ENCODE measurements at places on chromosomes 4 and X.

DNA sequence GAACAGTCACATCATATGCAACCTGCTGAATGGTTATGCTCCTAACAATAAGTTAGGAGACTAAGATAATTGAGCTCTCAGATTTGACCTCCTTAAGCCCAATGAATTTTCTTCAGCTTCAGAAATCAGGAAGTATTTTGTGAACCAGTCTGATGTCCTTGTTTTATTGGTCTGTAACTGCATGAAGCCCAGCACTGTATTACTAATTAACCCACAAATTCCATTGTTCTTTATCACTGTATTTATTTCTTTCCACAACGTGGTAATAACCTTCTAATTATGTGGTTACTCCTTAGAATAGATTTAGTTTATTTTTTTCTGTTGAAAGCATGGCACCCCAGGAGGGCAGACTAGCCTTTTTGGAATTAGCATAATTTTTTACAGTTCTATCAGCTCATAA, 3.9 kb upstream of the MFAP3L start:
- no peak for DNase-seq

DNA sequence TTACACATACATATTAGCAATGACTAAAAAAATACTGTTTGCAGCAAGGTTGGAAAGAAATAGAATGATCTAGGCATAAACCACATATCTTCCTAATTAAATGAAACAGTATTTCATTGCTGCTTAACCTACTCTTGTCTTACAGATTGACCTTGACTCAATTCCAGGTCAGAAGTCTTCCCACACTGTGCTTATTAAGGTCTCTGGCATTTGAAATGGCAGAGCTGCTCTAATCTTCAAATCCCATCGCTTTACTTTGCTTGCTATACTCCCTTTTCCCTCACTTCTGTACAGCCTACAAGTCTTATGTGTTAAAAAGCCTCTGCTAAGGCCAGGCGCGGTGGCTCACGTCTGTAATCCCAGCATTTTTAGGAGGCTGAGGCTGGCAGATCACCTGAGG, 424.5 kb downstream of the RPA4 start:
- DNase-seq, result peak; percentile 17

DNA sequence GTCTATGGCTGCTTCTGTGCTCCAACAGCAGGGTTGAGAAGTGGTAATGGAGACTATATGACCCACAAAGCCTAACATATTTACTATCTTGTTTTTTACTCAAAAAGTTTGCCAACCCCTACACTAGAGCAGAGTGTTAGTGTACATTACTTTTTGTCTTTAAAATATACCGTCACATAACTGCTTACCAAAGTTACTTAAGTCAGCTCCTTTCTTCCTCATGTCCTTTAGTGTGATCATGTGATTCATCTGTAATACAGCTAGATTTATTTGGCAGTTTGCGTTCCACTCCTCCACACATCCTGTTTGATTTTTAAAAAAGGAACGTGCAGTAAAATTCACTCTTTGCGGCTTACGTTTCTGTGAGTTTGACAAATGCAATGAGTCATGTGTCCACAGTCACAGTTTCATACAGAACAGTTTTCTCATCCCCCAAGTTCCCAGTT, 162.4 kb upstream of the GPRIN3 start:
- DNase-seq, result no peak

DNA sequence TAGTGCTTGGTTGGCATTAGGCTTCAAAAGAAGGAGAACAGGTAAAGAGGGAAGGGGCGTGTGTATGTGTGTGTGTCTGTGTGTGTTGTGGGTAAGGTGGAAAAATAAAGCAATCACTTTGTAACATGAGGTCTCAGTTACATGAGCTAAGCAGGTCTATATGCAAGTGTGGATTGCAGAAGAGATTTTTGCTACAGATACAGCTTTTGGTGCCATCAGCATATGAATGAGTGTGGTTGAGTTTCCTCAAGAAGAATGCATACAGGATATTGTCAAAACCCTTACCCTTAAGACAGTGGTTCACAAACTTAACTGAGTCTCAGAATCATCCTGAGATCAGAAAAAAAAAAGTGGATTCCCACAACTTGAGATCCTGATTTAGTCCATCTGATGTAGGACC, 220.5 kb upstream of the HTR2C start:
- DNase-seq, result no peak

GRCh38 chr4:55356991-55357461, 11.0 kb downstream of the SRD5A3 start:
- no peak for DNase-seq

- no peak for DNase-seq
Measured at GRCh38 chr4:56296526-56296925, 90.8 kb downstream of the AASDH start.

- DNase-seq, result no peak
Measured at GRCh38 chr4:80017125-80017854, 55.7 kb downstream of the ANTXR2 start.

- no peak for DNase-seq
Measured at GRCh38 chr4:24582235-24582832, 2.0 kb downstream of the DHX15 start.

- no peak for DNase-seq
Measured at GRCh38 chrX:135572436-135572835, 52.0 kb downstream of the INTS6L start.

DNA sequence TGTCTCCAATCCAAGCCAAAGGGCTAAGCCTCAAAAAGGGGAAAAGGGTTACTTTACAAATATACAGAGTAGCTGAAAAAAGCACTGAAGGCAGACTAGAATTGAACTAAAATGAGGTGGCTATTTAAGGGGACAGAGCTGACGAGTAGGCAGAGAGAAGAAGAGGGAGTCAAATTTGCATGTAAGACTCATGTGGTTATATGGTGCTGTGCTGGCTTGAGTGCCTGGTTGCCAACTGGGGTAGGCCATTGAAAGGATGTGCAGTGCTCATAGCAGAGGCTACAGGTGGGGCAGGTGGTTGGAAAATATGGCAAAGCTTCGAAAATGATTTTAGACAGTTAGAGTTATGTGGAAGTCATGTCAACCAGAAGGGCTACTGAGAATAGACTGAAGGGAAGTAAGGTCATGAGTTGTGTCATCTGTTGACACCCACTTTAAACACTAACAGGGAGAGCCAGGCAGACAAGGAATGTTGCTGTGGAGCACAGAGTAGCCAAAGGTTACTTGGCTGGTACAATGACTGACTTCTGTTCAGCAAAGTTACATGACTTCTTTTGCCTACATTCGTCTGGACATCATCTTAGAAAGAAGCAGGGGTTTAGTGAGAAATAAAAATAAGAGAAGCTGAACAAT, 1210.4 kb downstream of the ADGRL3 start:
- DNase-seq, result no peak

- peak; percentile 29 for DNase-seq
Measured at GRCh38 chrX:20414762-20415445, 148.2 kb upstream of the RPS6KA3 start.

GRCh38 chr4:24995346-24995919, 35.3 kb downstream of the LGI2 start:
- no peak for DNase-seq

DNA sequence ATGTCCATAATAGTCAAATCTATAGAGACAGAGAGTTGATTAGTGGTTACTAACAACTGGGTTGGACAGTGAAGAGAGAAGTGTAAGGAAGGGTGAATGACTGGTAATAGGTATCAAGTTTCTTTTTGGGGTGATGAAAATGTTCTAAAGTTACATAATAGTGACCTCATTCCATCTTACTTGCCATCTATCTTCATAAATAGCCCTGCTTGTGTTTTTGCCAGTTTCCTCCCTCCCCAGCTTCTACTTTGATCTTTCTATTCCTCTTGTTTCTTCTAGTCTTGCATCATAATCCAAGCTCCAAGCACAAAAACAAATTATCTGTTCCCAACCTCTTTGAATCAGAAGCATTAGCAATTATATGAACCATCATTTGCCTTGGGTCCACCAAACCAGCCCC, 40.2 kb upstream of the TET2 start:
- DNase-seq, result no peak

- DNase-seq, result peak; percentile 60
Measured at GRCh38 chrX:123736333-123736921, 3.6 kb upstream of the THOC2 start.

DNA sequence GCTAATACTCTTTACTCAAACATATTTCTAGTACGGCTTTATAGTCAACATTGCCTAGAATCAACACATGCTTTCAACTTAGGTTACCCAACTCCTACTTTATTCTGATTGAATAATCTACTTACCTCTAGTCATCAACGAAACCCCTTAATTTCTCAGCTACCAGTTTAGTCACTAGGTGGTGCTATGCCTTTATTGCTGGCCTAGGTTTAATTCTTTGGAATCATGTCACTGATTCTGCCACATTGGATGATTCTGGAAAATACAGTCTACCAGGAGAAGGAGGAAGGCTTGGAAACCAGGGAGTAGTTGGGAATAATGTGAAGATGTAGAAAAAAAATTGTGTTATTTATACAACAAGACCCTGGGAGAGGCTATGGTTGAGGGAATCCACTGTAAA, 167.7 kb downstream of the DCAF12L2 start:
- DNase-seq, result no peak

- no peak for DNase-seq
Measured at GRCh38 chr4:61741327-61742096, 541.4 kb downstream of the ADGRL3 start.

DNA sequence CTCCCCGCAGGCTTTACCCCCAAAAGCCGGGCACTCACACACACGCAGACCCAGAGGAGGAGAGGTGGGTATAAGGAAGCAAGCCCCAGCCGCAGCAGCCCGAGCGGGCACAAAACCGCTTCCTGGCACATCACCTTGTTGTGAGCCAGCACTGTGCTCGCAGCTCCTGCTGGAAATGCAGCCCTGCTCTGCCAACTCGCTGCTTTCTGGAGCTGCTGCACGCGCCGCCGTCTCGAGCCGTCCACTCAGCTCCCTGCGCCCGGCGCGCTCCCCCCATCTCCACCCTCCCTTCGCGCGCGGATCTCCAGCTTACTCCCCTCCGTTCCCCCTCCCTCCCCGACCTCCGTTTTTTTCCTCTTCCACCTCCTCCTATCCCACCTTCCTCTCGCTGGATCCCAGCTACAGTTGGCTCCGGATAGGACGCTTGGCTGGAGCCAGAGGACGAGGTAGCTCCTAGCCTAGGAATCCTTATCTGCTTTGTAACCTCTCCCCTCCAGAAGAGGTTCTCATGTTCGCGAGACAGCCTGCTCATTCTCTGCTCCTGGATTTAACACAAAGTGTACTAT, at the start of gene SPOCK3:
SPOCK3 (minus strand) TSS at position 179 of the 566 bp plus-strand sequence.
- peak; percentile 18 for DNase-seq

- DNase-seq, result no peak
Measured at GRCh38 chr4:72527038-72527646, 41.9 kb downstream of the ADAMTS3 start.

- DNase-seq, result no peak
Measured at GRCh38 chrX:136692271-136692670, 44.3 kb downstream of the CD40LG start.

DNA sequence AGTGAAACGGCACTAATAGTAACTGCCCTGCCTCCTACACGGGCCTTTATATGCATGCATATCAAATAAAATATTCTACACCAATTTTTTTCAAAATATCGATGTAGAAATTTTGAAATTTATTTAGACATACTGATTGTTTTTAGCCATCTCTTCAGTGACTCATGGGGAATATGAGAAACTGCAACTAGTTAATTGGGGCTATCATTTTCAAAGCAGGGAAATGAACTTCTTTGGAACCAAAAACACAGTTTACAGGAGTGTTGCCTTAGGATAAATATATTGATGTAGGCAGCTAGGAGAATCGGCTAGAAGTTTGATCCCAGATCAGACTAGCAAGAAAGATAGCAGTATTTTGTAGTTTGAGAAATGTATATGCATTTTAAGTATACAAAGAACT, 1010.8 kb upstream of the AGA start:
- no peak for DNase-seq

GRCh38 chr4:11487868-11488544, 59.3 kb upstream of the HS3ST1 start:
- DNase-seq, result peak; percentile 22

DNA sequence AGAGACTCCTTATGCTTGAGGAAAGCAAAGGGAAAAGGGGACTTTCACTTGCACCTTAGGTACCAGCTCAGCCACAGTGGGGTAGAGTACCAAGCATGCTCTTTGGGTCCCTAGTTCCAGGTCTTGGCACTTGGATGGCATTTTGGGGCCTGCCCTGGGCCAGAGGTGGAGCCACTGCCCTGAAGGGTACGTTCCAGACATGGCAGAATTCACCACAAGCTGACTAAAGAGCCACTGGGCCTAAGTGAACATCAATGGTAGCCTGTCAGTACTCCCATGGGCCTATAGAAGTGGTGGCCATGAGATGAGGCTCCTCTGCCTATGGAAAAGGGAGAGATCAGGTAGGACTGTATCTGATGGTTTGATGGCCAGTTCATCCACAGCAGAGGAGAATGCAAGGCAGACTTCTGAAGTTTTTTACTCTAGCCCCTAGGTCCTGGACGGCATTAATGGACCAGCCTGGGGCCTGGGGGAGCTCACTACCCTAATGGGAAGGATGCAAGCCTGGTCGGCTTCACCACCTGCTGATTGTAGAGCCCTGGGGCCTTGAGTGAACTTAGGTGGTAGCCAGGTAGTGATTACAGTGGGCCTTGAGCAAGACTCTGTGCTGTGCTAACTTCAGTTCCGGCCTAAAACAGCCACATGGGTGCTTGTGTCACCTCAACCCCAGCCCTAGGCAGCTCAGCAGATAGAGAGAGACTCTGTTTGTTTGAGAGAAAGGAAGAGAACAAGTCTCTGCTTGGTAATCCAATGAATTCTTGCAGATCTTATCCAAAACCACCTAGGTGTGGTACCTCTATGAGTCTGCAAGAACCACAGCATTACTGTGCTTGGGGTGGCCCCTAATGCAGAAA, 19.8 kb upstream of the HSFX4 start:
- DNase-seq, result no peak

- DNase-seq, result no peak
Measured at GRCh38 chrX:131675596-131676194, 131.8 kb downstream of the OR13H1 start.

- no peak for DNase-seq
Measured at GRCh38 chr4:74282926-74283325, 25.3 kb upstream of the EPGN start.

- DNase-seq, result no peak
Measured at GRCh38 chr4:149279776-149280175, 535.9 kb downstream of the IQCM start.

DNA sequence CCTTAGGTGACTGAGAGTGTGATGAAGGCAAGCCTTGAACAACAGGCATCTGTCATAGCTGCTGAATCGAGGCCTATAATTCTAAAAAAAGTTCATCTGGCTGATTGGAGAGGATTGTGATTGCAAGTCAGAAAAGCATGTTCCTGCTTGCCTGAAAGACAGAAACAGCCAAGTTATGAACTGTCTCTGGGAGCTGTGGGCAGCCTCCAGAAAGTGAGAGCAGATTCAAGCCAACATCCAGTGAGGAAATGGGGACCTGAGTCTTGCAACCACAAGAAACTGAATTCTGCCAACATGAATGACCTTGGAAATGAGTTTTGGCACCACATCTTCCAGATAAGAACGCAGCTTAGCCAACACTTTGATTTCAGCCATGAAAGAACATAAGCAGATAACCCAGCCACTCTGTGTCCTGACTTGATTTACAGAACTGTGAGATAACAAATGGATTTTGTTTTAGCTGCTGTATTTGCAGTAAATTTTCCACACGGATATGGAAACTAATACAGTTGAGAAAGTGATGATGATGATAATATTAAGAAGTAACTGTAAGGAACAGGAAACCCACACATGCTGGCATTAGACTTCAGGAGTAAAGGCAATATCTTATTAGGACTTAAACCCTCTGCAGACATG, 240.3 kb upstream of the NDST3 start:
- no peak for DNase-seq
